Sciatic nerve (tissue), 2 donors: ENCODE measurements at places on chromosomes 11 and 22.

GRCh38 chr22:38316364-38317121, 690 bp downstream of the CSNK1E start:
- peak; percentile 86 for DNase-seq

DNA sequence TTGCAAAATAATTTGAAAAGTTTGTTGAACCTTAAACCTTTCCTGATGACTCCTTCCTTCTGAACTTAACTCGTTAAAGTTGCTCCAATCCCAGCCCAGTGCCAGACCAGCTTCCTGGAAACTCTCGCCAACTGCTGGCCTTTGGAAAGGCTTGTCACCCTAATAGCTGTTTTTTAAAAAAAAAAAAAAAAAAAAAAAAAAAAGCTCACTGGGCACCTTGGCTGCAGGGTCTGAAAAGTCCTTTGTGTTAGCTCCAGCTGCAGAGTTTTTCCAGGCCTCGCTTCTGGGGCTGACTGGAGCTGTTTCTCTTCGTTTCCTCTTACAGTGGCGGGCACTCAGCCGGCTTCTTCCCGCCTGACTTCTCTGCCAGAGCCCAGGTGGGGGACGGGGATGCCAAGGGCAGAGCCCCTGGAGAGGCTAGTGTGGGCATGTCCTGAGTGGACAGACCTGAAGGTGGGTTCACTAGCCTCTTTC, 25.1 kb downstream of the KCNQ1OT1 start:
- peak; percentile 59 for DNase-seq

GRCh38 chr22:27637604-27638003, 164.0 kb downstream of the MN1 start:
- DNase-seq: no peak

DNA sequence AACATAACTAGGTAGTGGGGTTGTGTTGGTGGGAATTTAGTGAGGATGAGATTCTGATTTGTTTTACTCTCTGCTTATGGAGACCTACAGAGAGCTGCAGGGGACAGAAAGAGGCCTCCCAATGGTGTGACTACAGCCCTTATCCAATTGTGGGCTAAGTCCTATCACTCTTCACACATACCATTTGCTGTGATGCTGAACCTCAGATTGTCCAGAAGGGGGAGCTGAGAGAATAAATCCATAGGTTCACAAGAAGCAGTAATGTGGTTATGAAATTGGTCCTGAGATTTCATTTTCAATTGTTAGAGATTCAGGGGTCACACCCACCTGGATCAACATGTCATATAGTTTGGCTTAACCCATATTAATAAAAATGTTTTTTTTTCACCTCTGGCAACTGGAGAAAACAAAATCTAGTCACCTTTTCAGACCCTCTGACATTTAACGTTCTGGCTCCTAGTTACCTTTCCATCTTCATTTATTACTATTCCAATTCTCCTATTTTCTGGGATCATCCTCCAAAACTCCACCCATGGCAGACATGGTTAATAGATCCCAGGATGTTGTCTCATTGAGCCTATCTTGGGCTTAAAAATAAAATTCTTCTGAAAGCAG, 53.3 kb upstream of the PTPN5 start:
- DNase-seq: no peak

DNA sequence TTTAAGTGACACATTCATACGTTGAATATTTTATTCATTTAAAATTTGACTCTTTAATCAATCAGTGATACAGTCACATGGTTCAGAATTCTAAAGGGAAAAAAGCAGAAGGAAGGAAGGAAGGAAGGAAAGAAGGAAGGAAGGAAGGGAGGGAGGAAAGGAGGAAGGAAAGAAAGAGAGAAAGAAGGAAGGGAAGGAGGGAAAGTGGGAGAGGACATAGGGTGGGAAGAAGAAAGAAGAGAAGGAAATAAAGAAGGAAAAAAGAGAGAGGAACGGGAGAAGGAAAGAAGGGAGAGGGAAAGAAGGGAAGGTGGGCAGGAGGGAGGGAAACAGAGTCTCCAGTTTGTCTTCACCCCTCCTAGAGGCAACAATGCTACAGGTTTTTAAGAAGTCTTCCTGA, 518.6 kb downstream of the MIAT start:
- DNase-seq: no peak

- DNase-seq: no peak
Measured at GRCh38 chr11:12007769-12008737, at the start of gene DKK3. Gene DKK3, minus strand, starts transcription at chr11:12008626. Its CDS starts 44 bp downstream, at chr11:12008582.

DNA sequence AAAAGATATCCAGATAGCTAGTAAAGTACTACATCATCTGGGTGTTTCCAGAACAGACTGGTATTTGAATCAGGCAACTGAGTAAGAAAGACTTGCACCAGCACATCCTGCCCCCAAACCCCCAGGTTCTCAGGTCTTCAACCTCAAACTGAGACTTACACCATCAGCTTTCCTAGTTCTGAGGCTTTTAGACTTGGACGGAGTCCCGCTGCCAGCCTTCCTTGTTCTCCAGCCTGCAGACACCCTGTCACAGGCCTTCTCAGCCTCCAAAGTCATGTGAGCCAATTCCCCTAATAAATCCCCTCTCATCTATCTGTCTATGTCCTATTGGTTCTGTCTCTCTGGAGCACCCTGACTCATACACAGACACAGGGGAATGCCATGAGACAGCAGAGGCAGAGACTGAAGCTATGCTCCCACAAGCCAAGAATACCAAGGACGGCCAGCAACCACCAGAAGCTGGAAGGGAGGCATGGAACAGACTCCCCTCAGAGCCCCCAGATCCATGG, 10.9 kb downstream of the SMCO4 start:
- DNase-seq: no peak

DNA sequence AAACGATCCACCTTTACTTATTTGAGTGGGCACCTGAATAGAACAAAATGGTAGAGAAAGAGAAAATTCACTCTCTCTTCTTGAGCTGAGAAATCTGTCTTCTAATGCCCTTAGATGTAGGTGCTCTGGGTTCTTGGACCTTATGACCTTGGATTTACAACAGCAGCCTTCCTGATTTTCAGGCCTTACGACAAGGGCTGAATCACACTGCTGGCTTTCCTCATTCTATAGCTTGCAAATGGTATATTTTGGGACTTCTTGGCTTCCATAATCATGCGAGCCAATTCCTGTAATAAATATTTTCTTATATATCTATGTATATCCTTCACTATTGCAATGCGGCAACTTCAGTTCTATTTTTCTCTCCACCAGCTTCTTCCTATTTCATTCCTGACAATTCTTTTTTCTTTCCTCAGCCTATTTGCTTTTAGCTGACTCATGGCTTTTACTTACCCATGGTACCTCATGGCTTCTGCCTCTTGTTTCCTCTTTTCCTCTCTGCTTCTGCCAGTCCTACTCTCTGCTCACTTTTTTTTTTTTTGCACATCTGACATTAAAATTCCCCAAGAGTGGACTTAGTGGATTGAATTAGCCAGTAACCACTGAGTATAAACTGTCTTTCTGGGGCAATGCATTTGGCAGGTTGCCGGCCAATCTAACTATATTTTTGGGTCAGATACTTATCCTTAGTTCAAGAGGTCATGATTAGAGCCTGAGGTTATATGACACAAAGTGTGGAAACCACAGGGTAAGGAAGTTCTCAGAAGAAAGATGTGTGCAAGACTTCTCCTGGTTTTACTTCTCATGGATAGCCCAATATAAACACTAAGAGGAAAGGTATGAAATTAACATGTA, 359.5 kb downstream of the TMEM135 start:
- no peak for DNase-seq

DNA sequence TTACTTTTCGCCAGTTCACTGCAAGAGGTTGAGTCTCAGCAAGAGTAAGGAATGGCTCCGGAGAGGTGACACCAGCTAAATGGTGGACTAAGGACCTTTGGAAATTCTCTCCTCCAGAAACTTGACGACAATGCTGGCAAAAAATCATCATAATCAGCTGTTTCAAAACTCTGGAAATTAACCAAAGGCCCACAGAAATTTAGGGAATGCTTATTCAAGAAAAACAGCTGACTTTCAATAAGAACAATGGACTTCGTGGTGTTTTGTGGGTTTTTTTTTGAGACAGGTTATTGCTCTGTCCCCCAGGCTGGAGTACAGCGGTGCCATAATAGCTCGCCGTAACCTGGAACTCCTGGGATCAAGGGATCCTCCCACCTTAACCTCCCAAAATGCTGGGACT, 68.4 kb upstream of the SEPTIN5 start:
- no peak for DNase-seq

DNA sequence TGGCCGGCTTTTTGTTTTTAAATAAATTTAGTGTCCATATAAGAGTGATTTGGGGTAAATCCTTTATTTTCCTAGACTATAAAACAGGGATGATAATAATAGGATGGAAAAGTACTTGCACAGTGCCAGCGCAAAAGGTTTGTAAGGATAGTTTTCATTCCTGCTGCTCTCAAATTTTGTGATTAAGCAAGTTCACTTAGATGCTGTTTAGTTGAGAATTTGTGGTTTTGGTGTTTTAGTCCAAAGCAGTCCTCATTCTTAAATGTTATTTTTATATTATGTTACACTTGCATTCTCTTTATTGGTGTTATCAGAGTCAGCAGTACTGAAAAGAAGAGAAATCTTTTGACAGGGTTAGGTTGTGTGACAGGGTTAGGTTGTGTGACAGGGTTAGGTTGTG, 47.9 kb downstream of the PPP6R3 start:
- DNase-seq: no peak
